Neural progenitor cell (in vitro differentiated cells): ENCODE measurements at places on chromosomes 4 and X. TPM values are rescaled to one million over a fixed set of nuclear protein-coding genes. Genes with fewer than 3 reads are reported as not detected.

DNA sequence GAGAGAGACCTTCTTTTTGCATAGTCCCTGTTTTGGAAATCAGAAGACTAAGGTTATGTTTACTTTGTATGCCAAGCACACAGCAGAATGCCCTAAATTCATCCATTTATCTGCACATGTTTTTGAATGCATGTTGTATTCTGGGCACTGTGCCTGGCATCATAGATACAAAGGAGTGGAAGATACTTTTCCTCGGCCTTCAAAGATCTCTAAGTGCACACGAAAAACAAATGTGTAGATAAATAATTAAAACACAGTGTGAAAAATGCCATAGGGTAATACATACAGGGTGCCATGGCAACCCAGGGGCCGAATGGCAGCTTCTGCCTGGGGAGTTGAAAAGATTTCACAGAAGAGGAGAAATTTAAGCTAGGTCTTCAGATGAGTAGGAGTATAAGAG lies 390.6 kb upstream of the ATOH1 start:
- no peak overlapping the region for H3K4me3 ChIP-seq
- no peak for DNase-seq
- H3K27me3 ChIP-seq, result no peaks in the 10 kb centered on the region
- no peak overlapping the region for H3K27ac ChIP-seq

- no peaks in the 10 kb centered on the region for H3K27me3 ChIP-seq
- DNase-seq, result peak; percentile 41
- no peaks in the 10 kb centered on the region for H3K36me3 ChIP-seq
- H3K4me1 ChIP-seq, result no peaks in the 10 kb centered on the region
- peak overlapping the region; percentile 59 for H3K4me3 ChIP-seq
These were observed 877 bp downstream of the GPRASP1 start for GRCh38 chrX:102652031-102652688.

DNA sequence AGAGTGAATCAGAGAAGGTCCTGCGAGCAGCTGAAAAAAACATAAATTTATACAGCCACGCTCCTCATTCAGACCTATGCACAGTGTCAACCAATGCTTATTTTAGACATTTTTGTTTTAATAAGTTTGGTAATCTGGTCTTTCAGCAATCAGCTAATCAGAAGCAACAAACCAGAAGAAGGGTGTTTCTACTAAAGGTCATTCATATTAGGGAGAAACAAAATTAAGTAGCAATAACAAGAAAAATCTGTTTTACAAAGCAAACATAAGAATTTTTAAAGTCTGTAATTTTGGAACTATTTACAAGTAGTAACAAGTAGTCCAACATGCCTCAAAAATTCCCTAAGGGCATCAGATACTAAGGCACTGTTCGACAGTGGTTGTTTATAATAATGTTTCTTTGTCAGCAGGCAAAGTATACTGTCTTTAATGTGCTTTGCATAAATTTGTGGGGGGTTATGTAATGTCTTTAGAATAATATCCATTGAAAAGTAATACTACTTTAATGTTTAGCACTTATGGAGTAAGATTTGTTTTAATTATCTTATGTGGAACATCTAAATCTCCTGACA lies 82.8 kb downstream of the PHOX2B start:
- H3K36me3 ChIP-seq, result no peaks in the 10 kb centered on the region
- no peak for DNase-seq
- no peaks in the 10 kb centered on the region for H3K4me1 ChIP-seq
- no peaks in the 10 kb centered on the region for H3K27me3 ChIP-seq
- H3K27ac ChIP-seq, result no peak overlapping the region
- no peak overlapping the region for H3K4me3 ChIP-seq

GRCh38 chr4:48858130-48858529 lies 27.2 kb downstream of the OCIAD1 start:
- DNase-seq, result no peak
- H3K27ac ChIP-seq, result no peak overlapping the region
- no peaks in the 10 kb centered on the region for H3K4me1 ChIP-seq

- DNase-seq, result no peak
- H3K27ac ChIP-seq, result no peak overlapping the region
- no peak overlapping the region for H3K4me3 ChIP-seq
- no peaks in the 10 kb centered on the region for H3K36me3 ChIP-seq
- peaks cover 6% of the 10 kb centered on the region for H3K4me1 ChIP-seq
These were observed 41.7 kb downstream of the VSIG4 start for GRCh38 chrX:65997978-65998717.

- no peak for DNase-seq
- H3K4me1 ChIP-seq, result peaks cover 3% of the 10 kb centered on the region
- H3K27ac ChIP-seq, result no peak overlapping the region
- H3K27me3 ChIP-seq, result no peaks in the 10 kb centered on the region
- no peak overlapping the region for H3K4me3 ChIP-seq
These were observed 169.4 kb downstream of the IL1RAPL1 start for GRCh38 chrX:28756647-28757046.

DNA sequence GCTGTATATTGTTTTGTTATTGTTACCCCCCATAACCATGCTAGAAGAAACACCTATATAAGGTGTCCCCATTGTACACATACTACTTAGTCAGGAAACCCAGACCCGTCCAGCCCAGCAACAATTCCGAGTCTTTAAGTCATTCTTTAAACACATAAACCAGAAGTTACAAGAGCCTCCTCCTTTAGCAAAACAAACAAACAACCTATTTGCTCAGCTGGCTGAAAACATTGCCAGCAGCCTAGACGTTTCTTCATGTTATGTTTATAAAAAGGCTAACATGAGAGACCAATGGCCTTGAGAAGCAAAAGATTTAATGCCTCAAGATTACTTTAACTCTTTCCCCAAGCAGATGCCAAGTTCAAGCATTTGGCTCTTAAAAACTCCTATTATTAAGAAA lies 1.4 kb downstream of the ACOX3 start:
- H3K27me3 ChIP-seq, result no peaks in the 10 kb centered on the region
- peak overlapping the region; percentile 94 for H3K4me3 ChIP-seq
- no peak for DNase-seq
- no peak overlapping the region for H3K27ac ChIP-seq
- H3K4me1 ChIP-seq, result peaks cover 40% of the 10 kb centered on the region
- H3K36me3 ChIP-seq, result no peaks in the 10 kb centered on the region

- H3K27me3 ChIP-seq, result no peaks in the 10 kb centered on the region
- H3K27ac ChIP-seq, result no peak overlapping the region
- no peak for DNase-seq
- H3K36me3 ChIP-seq, result no peaks in the 10 kb centered on the region
These were observed 1443.3 kb downstream of the RAPGEF2 start for GRCh38 chr4:160546201-160546600.

GRCh38 chrX:1591863-1592469 lies 562 bp downstream of the AKAP17A start:
- H3K4me3 ChIP-seq, result peak overlapping the region; percentile 77
- H3K27ac ChIP-seq, result no peak overlapping the region
- peak; percentile 35 for DNase-seq
- H3K4me1 ChIP-seq, result peaks cover 9% of the 10 kb centered on the region
- H3K36me3 ChIP-seq, result no peaks in the 10 kb centered on the region

DNA sequence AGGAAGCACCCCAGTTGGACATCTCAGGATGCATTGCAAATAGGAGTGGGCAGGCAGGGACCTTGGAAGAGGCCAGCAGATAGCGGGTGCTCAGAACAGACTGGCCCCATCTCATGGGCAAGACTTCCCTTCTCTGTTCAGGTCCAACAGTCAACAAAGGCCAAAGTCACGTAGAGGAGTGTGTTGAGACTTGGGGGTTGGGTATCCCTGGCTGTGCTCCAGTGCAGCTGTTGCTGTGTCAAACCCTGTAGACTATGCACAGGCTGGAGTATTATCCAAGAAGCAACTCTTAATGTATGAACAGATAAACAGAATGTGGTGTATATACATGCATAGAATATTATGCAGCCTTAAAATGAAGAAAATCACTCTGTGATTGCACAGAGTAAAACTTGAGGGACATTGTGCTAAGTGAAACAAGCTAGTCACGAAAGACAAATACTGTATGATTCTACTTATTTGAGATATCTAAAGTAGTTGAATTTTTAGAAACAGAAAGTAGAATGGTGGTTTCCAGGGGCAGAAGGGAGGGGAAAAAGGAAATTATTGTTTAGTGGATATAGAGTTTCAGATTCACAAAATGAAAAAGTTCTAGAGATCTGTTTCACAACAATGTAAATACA lies 192.1 kb upstream of the LCORL start:
- H3K4me3 ChIP-seq, result no peak overlapping the region
- H3K27ac ChIP-seq, result no peak overlapping the region
- H3K27me3 ChIP-seq, result no peaks in the 10 kb centered on the region
- DNase-seq, result no peak
- no peaks in the 10 kb centered on the region for H3K36me3 ChIP-seq

GRCh38 chr4:139469216-139469615 lies 15.3 kb downstream of the RAB33B start:
- no peaks in the 10 kb centered on the region for H3K4me1 ChIP-seq
- no peak overlapping the region for H3K27ac ChIP-seq
- no peak overlapping the region for H3K4me3 ChIP-seq
- no peak for DNase-seq

DNA sequence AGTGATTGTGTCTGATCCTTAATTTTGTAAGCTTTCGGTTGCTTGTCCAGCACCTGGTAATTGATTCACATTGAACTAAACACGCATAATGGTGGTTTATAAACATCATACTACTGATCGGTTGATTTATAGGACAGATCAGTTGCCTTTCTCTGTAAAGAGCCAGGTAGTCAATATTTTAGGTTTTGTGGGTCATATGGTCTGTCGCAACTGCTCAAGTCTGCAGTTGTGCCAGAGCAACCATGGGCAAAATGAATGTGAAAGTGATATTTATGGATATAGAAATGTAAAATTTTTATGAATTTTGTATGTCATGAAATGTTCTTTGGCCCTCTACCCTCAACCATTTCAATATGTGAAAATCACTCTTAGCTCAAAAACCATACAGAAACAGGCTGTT lies 8.9 kb downstream of the JADE1 start:
- peaks cover 15% of the 10 kb centered on the region for H3K4me1 ChIP-seq
- no peaks in the 10 kb centered on the region for H3K27me3 ChIP-seq
- no peak overlapping the region for H3K4me3 ChIP-seq
- no peak overlapping the region for H3K27ac ChIP-seq
- DNase-seq, result no peak

DNA sequence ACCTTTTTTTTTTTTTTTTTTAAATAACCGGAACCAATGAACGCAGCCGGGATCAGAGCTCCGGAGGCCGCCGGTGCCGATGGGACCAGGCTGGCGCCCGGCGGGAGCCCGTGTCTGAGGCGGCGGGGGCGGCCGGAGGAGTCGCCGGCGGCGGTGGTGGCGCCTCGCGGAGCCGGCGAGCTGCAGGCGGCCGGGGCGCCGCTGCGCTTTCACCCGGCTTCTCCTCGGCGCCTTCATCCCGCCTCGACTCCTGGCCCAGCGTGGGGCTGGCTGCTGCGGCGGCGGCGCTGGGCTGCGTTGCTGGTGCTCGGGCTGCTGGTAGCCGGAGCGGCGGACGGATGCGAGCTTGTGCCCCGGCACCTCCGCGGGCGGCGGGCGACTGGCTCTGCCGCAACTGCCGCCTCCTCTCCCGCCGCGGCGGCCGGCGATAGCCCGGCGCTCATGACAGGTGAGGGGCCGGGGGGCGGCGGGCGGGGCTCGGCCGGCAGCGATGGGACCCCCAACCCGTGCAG lies 337 bp downstream of the STIM2 start:
- peaks cover 9% of the 10 kb centered on the region for H3K27me3 ChIP-seq
- H3K4me1 ChIP-seq, result peaks cover 54% of the 10 kb centered on the region
- H3K4me3 ChIP-seq, result peak overlapping the region; percentile 71
- DNase-seq, result peak; percentile 81
- peak overlapping the region; percentile 85 for H3K27ac ChIP-seq

DNA sequence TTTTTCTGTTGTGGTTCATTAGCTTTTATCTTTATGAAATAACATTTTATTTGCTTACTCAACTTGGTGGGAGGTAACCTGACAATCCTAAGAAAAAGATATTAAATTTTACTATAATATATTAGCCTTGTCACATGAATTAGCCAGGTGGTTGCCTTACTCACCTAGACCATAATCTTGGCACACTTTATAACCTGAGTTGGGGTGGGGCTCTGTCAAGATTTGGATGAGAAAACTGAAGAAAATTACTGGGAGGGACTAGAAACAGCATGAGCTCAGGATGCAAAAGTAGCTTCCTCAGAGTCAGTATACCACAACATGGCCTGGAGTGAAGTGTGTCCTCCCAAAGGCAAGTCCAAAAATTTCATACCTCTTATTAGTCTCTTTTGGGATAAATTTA lies 164.9 kb upstream of the ANXA3 start:
- no peaks in the 10 kb centered on the region for H3K4me1 ChIP-seq
- H3K27ac ChIP-seq, result no peak overlapping the region
- H3K27me3 ChIP-seq, result no peaks in the 10 kb centered on the region
- no peak for DNase-seq
- no peak overlapping the region for H3K4me3 ChIP-seq

DNA sequence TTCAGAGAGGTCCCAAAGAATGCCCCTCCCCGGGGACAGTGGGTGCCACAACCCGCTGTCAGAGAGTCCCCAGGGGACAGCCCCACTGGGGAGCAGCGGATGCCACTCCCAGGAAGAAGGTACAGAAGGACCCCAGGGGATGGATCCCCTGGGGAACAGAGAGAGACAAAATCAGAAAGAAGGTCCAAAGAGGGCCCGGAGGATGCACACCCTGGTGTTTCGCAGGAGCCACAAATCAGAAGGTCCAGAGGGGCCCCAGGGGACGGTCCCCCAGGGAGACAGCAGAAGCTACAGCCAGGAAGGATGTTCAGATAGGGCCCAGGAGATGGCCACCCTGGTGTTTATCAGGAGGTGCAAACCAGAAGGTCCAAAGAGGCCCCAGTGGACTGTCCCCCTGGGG lies 1.4 kb downstream of the TEX13D start:
- H3K36me3 ChIP-seq, result no peaks in the 10 kb centered on the region
- no peak overlapping the region for H3K4me3 ChIP-seq
- no peak for DNase-seq

GRCh38 chr4:39525822-39526690 lies 1.2 kb downstream of the UGDH start:
- H3K4me1 ChIP-seq, result peaks cover 6% of the 10 kb centered on the region
- H3K36me3 ChIP-seq, result peaks cover 17% of the 10 kb centered on the region
- peak overlapping the region; percentile 96 for H3K27ac ChIP-seq
- peak overlapping the region; percentile 83 for H3K4me3 ChIP-seq
- H3K27me3 ChIP-seq, result no peaks in the 10 kb centered on the region
- peak; percentile 33 for DNase-seq

GRCh38 chrX:129786210-129786651 lies 6.5 kb downstream of the SASH3 start:
- no peaks in the 10 kb centered on the region for H3K27me3 ChIP-seq
- H3K27ac ChIP-seq, result no peak overlapping the region

The HSFX4 gene
- total RNA-seq, result not detected in 2 replicates

The FMR1NB gene
- not detected in 2 replicates for total RNA-seq

The PFKFB1 gene
- total RNA-seq, result 0.17 and 0.74 TPM in 2 replicates

The GAGE12E gene
- total RNA-seq, result not detected in 2 replicates
